ENCODE measurements at places on chromosomes 4 and X. TPM values are rescaled to one million over a fixed set of nuclear protein-coding genes. Genes with fewer than 3 reads are reported as not detected.

- DNase-seq: no peak
Observed at GRCh38 chrX:11364835-11365234, 71.6 kb downstream of the AMELX start.

GRCh38 chr4:107740381-107740780 lies 20.3 kb upstream of the PAPSS1 start:
- DNase-seq: peak; percentile 24

- no peak for DNase-seq
Observed at GRCh38 chr4:123652476-123652875, 255.9 kb downstream of the SPRY1 start.

The PRDM5 gene
- total RNA-seq: 11.4 TPM

DNA sequence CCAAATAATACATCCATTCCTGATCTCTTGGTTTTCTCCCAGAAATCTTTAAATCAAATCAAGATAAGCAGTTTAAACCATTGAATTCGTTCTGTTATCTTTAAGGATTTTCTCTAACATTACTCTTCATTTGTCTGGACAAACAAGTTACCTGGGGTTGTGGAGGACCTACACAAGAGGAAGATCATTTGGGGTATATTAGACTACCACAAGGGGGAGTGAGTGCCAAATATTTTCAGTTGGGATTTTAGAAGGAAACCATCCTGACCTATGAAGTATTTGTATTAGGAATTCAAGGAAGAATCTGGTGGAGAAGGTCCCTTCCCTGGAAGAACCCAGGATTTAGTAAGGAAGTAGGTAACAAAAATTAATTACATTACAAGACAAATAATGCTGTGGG lies 12.0 kb upstream of the DCHS2 start:
- peak; percentile 19 for DNase-seq

DNA sequence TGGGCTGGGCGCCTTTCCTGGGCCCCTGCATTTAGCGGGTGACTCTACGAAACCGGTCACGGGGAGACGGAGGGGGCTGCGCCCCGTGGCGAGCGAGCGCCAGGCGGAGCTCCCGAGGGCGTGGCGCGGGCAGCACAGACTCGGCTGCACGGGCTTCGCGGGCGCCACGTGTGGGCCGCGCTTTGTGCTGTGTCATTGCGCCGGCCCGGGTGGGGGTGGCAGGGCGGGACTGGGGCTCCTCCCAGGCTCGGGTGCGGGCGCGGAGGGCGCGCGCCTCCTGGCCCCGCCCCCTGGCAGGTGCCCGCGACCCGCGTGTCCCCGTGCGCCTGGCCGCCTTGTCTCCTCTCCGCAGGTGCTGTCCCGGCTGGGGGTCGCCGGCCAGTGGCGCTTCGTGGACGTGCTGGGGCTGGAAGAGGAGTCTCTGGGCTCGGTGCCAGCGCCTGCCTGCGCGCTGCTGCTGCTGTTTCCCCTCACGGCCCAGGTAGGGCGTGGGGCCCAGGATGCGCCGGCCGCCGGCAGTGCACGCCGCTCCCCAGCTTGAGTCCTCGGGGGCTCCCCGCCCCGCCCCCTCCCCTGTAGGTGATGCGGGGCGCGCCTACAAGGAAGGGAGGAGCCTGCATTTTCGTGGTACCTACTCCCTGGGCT lies 651 bp downstream of the UCHL1 start:
- peak; percentile 33 for DNase-seq

GRCh38 chr4:113290666-113291065 lies 241.2 kb downstream of the ANK2 start:
- DNase-seq: no peak

DNA sequence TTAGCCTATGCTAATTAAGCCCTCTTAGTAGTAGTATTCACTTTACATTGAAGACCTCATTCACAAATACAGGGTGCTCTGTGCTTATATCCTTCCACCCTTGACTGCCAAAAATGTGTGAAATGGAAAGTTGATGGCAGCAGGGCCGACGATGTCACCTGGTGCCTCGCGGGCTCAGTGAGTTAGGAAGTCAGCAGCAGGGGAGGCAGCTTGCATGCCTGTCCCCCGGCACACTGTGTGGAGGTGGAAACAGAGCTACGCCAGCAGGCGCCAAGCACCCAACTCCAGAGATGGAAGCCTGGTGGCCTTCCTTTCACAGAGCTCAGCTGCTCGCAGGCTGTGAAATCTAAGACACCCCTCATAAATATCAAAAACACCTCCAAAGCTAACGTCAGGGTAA lies 8.4 kb downstream of the MSL3 start:
- no peak for DNase-seq

The PHKA2 gene
- 6.4 TPM for total RNA-seq

DNA sequence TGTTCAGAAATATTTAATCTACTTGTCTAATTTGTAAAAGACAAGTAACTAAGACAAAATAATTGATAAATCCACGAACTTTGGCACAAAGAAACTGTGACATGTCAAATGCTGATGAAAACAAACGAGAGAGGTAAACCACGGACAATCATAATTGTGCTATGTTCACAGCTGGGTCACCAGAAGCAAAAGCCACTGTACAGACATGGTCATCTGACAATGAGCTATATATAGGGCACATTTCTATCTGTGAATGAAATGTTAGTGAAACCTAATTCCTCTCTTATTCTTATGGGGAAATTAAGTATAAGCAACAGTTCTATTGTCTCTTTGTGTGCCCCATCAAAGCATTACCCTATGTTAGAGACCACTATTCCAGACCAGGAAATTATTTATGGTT lies 444.0 kb upstream of the TRAM1L1 start:
- no peak for DNase-seq

- DNase-seq: peak; percentile 12
Observed at GRCh38 chrX:64093761-64094160, 111.7 kb downstream of the AMER1 start.

The RAB9B gene
- under 0.01 TPM for total RNA-seq

DNA sequence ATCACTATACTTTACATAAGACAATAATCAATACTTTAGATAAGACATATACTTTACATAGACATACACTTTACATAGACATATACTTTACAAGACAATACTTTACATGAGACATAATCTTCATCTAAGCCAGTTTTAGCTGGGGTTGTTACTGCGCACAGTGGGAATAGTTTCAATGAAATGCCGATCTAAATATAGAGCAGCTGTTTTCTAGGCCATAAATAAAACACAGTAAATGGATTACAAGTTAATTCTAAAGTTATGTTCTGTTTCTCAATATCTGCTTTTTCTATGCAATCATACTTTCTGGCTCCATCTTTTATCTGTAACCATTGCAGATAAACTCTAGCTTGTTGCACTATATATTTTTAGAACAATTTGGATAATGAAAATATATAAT lies 1470.6 kb upstream of the PABPC4L start:
- DNase-seq: no peak

The VCX3B gene
- not detected for total RNA-seq

GRCh38 chr4:157838366-157838765 lies 334.5 kb downstream of the GASK1B start:
- DNase-seq: no peak

GRCh38 chr4:180169394-180169793 lies 2073.8 kb upstream of the TENM3 start:
- DNase-seq: no peak

GRCh38 chrX:110282922-110283321 lies 35.0 kb downstream of the AMMECR1 start:
- no peak for DNase-seq

The CENPVL2 gene
- total RNA-seq: not detected

GRCh38 chrX:17164079-17164478 lies 210.9 kb upstream of the NHS start:
- no peak for DNase-seq

DNA sequence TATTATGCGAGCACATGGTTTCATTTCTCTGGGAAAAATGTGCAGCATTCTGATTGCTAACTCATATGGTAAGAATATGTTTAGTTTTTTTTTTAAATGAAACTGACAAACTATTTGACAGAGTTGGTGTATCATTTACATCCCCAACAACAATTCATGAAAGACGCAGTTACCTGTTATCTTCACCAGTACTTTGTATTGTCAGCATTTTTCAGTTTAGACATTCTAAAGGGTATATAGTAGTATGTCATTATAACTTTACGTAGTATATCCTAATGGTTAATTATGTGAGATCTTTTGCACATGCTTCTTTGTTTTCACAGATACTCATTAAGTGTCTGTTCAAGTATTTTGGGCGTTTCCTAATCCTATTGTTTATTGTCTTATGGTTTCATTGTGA lies 891.1 kb upstream of the AGA start:
- no peak for DNase-seq

DNA sequence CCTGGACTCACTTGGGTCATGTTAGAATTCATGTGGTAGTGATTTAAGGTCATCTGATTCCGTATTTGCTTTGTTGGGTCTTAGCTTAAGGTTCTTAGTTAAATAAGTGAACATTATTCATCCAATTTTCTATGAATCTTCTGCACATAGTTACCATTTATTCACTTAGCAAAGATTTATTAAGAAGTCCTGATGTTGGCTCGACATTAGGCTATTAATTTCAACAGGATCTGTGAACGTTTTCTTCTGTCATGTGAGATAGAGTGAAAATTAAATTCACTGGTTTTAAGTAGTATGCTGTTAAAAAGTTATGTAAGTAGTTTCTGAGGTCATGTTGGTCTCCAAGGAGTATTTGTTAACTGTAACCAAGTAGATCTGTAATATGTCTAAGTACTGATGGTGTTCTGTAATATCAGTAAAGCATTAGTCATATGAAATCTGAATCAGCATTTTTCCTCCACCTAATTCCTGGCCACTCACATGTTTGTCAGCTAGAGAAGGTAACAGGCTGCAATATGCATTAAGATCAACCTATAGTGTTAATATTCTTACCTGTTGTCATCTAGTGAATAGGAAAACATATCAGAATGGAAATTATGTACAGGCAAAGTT lies 155.6 kb downstream of the PCDH7 start:
- no peak for DNase-seq

DNA sequence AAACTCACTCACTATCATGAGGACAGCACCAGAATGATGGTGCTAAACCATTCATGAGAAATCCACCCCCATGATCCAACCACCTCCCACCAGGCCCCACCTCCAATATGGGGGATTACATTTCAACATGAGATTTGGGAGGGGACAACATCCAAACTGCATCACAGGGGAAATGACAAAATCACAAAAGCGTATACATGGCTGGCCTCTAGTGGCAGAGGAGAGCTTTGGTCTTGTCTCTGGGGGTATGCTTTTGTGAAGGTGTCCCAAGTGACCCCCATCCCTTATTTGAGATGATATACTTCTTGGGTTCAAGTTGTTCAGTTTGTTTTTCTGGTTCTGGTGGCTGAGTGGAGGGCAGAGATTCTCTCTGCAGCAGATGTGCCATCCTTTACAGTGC lies 8.5 kb upstream of the SETD7 start:
- DNase-seq: no peak

- DNase-seq: peak; percentile 79
Observed at GRCh38 chr4:186723292-186724057, at the start of gene FAT1. TSS of gene FAT1 (minus strand) at chr4:186723856. CDS start at chr4:186709827, 14,029 bp downstream.

- DNase-seq: no peak
Observed at GRCh38 chr4:83189631-83190136, 75.2 kb upstream of the PLAC8 start.

- DNase-seq: peak; percentile 7
Observed at GRCh38 chrX:2828344-2828958, at the start of gene GYG2. TSS of gene GYG2 (plus strand) at chrX:2828930. CDS start at chrX:2830189, 1,259 bp downstream.

The UGT8 gene
- total RNA-seq: 0.68 TPM

- DNase-seq: no peak
Observed at GRCh38 chr4:84574069-84574720, 8.7 kb upstream of the CDS1 start.

The ESX1 gene
- not detected for total RNA-seq

All from RPMI7951 (cell line).